Fibroblast of pulmonary artery (primary cell): ENCODE measurements at places on chromosomes 11 and 22.

DNA sequence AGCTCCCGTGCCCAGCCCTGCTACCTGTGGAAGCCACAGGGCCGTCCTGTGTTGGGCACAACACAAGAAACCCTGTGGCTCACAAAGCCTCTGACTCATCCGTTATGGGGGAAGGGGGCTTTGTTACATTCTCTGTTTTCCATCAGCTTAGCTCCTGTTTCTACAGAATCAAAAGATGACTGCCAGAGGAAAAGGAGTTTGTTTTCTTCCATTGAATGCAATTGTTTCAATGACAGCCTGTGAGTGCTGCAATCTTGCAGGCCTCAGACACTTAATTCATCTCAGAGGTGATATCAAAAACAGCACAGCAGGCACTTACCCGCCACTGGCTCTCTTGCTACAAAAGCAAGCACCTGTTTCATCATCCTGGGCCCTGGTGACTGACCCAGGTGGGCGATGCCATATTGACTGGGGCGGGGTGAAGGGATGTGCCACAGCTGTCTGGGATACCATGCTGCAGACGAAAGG lies 194.3 kb downstream of the OPCML start:
- no peak for DNase-seq

- DNase-seq, result no peak
Observed at GRCh38 chr11:35042913-35043312, 96.1 kb upstream of the CD44 start.

DNA sequence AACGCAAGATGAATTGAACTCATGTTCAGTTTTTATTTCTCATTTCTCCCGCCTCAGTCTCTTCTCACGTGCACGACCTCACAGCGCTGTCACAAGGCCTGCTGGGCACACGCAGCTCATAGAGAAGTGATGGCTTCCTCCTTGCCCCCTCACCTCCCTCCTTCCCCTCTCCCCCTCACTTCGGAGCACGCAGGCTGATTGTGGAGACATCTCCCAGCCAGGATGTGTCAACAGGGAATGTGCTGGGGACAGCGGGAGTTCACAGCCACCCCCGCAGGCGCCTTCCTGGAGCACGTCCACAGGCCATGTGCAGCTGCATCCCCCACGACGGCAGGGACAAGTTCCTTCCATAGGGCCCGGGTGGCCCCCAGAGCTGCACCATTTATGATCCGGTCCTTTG lies 29.1 kb upstream of the KRTAP5-6 start:
- no peak for DNase-seq

- DNase-seq, result no peak
Observed at GRCh38 chr11:130301002-130301401, 13.7 kb downstream of the ZBTB44 start.

- DNase-seq, result no peak
Observed at GRCh38 chr22:24400726-24401596, 26.4 kb upstream of the ADORA2A start.

DNA sequence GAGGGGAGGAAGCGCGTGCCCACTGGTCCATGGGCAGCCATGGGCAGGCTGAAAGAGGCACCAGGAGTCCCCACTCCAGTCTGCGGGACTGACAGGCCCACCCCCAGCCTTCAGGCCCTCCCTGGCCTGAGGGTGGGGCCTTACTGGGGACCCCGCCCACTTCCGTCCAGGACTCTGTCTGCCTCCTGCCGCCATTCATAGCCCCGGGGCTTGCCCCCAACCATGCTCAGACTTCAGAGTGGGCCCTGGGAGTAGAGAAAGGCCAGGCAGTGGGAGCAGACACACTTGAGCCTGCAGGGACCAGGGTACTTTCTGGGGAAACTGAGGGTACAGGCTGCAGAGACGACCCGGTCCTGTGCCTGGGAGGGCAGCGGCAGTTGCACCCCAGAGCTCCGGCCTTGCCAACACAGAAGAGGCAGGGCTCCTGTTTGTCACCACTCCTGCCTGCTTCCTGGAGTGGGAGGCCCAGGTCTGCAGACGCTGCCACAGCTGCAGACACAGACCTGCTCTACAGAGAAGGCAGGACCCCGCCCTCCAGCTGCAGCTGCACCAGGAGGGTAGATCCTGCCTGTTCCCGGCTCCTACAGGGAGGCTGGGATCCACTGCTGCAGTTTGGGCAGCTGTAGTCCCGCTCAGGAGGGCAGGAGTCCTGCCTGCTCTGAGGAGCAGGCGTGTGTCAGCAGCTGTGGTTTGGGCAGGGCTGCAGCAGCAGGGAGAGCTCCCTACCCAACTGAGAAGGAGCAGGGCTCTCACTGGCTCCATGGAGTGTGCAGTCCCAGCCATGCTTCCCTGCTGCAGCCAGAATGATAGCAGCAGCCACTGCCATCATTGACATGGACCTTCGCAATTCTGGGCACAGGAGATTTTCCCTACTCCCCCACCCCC lies 387.9 kb upstream of the ANO3 start:
- no peak for DNase-seq

GRCh38 chr11:497565-498296 lies 9.3 kb downstream of the RNH1 start:
- no peak for DNase-seq

DNA sequence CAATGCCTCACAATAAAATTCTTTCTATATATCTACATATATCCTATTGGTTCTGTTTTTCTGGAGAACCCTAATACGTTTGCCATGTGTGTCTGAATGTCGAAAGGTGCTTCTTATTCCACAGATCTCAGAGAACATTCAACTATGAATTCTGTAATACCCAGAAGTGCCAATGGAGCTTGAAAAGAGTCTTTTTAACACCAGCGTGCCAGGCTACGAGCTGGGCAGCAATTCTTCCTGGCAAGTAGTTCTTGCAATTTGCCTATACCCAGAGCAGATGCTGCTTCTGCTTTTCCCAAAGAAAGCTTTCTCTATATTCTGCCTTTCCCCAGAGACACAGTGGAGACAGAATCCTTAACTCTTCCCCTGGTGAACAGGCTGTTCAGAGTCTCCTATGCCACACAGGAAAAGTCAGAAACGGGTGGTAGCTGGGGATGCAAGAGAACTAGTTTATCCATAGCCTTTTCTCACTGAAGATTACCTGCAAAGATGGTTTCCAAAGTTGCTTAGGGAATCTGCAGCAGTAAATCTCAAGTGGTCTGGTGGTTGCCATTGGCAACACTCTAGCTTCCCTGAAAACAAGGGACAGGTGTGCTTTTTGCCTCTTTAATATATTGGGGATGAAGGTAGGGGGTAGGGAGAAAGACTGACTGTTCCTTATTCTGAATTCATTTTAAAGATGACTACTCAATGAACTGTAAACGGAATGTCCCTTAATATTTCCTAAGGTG lies 16.8 kb upstream of the PAFAH1B2 start:
- DNase-seq, result no peak

- DNase-seq, result no peak
Observed at GRCh38 chr11:126548581-126549550, 193.4 kb downstream of the ST3GAL4 start.

GRCh38 chr22:20952544-20953341 lies 14.3 kb upstream of the AIFM3 start:
- no peak for DNase-seq

DNA sequence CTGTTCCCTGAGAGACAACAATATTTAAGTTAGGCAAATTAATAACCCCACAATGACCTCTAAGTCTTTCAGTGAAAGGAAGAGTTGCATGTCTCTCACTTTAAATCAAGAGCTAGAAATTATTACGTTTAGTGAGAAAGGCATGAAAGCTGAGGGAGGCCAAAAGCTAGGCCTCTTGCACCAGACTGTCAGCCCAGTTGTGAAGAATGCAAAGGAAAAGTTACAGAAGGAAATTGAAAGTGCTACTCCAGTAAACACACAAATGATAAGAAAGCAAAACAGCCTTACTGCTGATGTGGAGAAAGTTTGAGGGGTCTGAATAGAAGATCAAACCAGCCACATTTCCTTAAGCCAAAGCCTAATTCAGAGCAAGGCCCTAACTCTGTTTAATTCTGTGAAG lies 45.0 kb downstream of the BBOX1 start:
- peak; percentile 9 for DNase-seq

GRCh38 chr11:79809487-79809886 lies 368.7 kb upstream of the TENM4 start:
- no peak for DNase-seq

DNA sequence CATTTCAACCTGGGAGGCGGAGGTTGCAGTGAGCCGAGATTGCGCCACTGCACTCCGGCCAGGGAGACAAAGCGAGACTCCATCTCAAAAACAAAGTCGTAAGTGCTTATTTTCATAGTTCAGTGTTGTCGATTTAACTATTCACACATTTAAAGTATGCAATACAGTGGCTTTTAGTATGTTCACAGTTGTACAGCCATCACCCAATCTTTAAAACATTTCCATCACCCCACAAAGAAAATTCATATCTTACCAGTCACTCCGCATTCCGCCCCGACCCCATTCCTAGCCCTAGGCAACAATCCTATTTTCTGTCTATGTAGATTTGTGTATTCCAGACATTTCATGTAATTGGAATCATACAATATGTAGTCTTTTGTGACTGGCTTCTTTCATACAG lies 11.9 kb downstream of the IPO7 start:
- no peak for DNase-seq

DNA sequence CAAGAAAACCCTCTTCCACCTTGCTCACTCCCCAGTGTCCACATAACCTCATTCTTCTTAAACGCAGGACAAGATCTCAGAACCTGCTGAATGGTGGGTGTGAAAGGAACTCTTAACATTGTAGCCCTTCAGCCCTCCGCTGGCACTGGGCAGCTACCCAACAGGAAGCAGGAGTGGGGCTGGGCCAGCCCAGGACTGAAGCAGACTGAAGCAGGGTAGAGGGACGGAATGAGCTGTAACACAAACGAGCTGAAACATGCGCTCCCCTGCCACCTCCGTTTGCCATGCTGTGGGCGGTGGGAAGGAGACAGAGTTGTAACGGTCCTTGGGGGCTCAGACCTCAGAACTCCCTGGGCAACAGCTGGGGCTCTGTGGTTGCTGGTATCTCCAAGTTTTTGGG lies 23.6 kb downstream of the NPAT start:
- no peak for DNase-seq

GRCh38 chr11:534396-535209 lies 773 bp downstream of the HRAS start:
- no peak for DNase-seq
